GM13976 (cell line): ENCODE measurements at places on chromosomes 4 and X.

DNA sequence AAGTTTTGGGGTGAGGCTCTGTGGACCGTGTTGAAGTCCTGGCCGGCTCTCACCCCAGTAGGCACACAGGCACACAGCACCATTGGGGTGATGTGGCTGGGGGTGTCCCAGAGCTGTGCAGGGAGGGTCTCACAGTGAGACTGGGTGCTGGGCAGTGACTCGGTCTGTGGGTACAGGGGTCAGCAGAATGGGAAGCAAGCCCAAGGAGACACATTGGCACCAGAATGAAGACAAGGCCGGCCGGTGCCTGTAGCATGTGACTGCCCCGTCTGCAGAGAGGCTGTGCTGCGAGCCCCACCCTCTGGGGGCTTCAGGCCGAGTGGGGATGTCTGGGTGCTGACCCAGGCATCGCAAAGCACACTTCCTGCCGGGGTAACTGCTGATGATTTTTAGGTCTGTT lies 5.2 kb downstream of the MAEA start:
- no peak for DNase-seq

DNA sequence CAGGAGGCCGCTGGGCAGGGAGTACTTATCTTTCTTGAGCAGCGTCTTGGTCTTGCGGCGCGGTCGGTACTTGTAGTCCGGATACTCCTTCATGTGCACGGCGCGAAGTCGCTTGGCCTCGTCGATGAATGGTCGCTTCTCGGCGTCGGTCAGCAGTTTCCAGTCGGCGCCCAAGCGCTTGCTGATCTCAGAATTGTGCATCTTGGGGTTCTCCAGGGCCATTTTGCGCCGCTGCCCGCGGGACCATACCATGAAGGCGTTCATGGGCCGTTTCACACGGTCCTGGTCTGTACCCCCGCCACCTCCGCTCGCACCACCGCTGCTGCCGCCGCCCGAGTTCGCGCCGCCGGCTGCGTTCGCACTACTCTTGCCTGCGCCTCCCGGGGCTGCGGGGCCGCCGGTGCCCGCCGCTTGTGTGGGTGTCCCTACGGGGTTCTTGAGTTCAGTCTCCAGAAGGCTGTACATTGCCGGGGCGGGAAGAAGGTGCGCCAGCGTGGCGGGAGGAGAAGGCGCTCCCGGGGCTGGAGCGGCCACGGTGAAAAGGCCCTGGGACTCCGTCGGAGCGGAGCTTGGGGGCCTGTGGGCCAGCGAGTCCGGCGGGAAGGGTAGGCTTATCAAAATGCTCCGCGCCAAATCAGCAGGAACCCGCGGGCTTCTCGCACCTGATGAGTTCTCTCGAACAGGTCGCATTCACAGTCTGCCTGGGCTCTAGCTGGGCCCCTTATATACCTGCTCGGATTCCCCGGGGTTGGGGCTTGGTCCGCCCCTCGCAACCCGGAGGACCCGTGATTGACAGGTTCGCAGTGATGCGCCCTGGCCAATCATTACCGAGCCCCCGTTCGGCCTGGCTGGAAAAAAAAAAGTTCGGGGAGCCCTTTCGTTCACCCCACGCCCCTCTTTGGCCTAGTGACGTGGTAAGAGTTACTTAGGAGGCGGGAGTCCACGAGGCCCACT lies at the start of gene SOX3:
Gene SOX3, minus strand, starts transcription at position 699 of the 954 bp plus-strand sequence. Its CDS starts 9 bp downstream, at position 690.
- DNase-seq, result peak; percentile 10

DNA sequence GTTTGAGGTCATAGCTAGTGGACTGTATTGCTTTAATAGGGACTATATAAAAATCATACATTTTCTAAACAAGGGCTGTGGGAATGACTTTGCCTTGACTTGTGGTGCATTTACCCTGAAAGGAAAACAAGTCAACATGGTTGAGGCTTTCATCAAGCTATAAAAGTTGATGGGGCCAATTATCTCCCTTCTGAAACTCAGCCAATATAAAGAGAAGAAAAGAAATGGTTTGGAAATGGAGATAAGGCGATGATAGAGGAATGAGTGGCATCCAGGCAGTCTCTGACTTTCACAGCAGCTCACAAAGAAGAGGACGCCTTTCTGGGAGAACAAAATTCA lies 118.7 kb downstream of the SMARCA1 start:
- DNase-seq, result no peak

- DNase-seq, result no peak
These were observed 372.0 kb upstream of the GATB start for GRCh38 chr4:152132776-152133175.

DNA sequence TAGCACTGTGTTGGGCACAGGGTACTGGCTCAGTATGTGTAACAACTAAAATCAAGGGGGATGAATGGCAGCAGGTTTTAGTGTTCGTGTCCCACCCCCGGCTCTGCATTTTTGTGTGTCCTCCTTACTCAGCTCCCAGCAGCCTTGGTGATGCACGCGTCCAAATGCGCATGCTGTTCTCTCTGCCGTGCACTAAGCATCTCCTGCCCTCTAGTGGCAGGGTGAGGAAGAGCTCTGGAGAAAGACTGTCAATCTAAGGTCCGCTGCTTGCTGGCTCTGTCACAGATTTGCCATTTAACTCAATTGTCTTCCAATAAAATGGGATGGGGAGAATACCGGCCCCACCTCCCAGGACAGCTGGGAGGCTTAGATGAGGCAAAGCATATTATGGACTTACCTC lies 61.4 kb downstream of the WFS1 start:
- peak; percentile 67 for DNase-seq

- DNase-seq, result no peak
These were observed 51.3 kb upstream of the EGFL6 start for GRCh38 chrX:13518126-13518525.

DNA sequence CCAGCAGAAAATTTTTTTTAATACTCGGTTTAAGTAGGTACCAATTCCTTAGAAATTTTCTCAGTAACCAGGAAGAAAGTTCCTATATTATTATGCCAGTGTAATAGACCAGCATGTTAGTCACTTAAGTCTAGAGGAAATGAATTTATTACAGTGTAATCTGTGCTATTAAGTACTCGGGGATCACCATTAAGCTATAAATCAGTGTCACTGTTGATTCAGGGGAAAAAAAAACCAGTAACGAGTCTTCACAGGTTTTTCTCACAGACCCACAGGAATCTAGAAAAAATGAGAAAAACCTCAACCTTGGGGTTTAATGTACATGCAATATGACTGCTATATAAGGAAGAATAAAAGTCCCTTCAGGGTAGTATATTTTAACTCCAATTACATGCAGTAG lies 138.3 kb upstream of the IL1RAPL2 start:
- no peak for DNase-seq

- DNase-seq, result no peak
These were observed 952.3 kb downstream of the RPA4 start for GRCh38 chrX:97835969-97836368.

DNA sequence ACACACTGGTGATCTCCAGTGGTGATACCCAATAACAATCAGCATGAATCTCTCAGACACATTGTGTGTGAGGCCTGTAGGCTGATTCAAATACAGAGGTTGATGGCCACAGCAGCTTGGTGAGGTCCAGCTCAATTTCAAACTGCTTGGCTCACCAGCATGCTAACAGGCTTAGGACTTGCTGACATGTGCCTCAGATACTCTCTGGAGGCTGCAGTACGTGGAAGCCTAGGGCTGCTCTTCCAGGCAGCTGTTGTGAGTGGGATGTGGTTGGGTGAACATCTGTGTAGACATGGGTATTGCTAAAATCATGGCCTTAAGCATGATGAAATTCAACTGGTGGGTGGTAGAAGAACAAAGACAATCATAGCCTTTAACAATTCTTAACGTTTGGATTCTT lies 4.3 kb downstream of the CXCL9 start:
- no peak for DNase-seq

GRCh38 chr4:15322006-15322405 lies 105.8 kb upstream of the C1QTNF7 start:
- DNase-seq, result no peak

DNA sequence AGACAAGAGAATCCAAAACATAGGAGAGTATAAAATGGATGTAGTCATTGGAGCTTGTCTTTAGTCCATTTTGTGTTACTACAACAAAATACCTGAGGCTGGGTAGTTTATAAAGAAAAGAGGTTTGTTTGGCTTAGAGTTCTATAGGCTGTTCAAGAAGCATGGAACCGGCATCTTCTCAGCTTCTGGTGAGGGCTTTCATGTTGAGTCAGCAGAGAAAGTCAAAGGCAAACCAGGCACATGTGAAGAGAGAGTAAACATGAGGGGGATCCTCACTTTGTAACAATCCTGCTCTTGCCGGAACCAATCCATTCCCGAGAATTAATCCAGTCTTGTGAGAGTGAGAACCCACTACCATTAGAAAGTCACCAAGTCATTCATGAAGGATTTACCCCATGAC lies 8.1 kb upstream of the HCCS start:
- DNase-seq, result no peak

- DNase-seq, result no peak
These were observed 224.8 kb downstream of the CFAP299 start for GRCh38 chr4:80560337-80560736.

DNA sequence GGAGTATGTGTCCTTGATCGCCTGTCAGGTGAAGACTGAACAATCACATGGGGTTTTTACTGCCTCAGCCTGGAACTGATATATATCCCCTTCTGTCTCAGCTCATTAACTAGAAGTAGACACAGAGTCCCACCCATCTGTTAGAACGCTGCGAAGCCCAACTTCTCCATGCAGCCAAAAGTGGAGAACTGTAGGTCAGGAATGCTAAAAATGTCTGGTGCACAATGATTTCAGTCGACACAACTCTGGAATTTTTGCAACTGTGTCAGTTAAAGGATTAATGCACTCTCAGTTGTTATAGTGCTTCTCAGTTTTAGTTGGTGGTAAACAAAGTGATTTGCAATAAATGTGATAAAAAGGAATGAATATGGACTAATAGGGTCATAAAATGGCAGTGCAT lies 287.2 kb downstream of the INPP4B start:
- no peak for DNase-seq

- no peak for DNase-seq
These were observed 44.8 kb downstream of the SMARCA1 start for GRCh38 chrX:129478516-129478915.

DNA sequence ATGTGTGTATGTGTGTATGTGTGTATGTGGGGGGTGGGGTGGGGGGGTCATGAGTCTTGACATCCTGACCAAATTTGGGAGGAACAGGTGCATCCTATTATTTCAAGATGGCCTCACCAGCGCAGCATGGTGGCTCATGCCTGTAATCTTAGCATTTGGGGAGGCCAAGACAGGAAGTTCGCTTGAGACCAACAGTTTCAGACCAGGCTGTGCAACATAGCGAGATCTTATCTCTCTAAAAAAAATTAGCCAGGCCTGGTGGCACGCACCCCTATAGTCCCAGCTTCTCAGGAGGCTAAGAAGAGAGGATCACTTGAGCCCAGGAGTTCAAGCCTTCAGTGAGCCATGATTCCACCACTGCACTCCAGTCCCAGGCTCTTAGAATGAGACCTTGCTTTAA lies 47.0 kb upstream of the DHRSX start:
- DNase-seq, result no peak

DNA sequence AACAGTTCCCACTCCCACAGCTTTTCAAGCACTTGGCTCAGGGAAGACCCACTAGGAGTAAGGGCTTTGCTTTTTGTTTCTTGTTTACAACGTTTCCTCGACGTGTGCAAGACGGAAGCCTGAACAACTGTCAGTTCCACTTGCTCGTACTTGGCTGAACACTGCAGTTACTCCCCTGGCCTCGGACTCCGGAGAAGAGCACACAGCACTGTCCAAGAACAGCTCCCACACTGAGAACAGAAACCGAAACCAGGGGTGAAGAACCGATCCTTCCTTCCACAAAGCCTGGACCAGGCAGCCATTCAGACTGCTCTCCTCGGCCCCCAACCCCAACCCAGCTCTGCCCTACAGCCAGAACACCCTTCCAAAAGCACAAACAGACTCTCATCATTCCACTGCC lies 25.5 kb downstream of the IRF2 start:
- DNase-seq, result peak; percentile 48

DNA sequence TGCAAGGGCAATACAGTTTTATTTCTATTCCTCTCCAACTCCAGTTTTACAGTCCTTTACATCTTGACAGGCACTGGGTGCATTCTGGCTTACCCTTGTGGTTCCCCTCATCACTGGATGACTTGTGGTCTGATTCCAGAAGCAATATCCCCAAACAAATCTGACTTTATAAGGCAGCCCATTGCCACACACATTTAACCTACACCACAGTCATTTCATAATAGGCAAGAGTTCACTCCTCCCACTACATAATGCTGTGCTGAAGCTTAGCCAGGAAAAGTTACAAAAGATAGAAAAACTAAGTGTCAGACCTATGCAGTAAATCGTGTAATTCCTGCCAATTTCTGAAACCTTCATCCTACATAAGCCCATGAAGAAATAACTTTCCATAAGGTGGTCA lies 82.9 kb upstream of the MID1IP1 start:
- DNase-seq, result no peak

- DNase-seq, result no peak
These were observed 350.4 kb downstream of the SPRY1 start for GRCh38 chr4:123747016-123747415.

DNA sequence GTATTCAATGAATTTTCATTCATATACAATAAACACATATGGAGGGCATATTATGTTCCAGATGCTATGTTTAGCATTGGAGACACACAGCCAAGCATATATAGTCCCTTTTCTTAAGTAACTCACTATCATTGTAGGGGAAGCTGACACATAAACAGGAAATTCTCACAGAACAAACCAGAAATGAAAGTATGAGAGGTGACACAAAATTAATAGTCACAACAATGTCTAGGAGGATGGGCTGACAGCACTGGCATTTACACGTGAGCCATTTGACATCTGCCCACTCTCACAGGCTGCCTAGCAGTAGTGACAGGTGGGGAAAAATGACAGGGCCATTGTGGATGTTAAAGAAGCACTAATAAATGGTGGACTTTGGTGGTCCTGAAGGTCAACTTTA lies 2.6 kb upstream of the CNOT6L start:
- no peak for DNase-seq

- DNase-seq, result no peak
These were observed 40.5 kb downstream of the HAND2 start for GRCh38 chr4:173489514-173489913.

DNA sequence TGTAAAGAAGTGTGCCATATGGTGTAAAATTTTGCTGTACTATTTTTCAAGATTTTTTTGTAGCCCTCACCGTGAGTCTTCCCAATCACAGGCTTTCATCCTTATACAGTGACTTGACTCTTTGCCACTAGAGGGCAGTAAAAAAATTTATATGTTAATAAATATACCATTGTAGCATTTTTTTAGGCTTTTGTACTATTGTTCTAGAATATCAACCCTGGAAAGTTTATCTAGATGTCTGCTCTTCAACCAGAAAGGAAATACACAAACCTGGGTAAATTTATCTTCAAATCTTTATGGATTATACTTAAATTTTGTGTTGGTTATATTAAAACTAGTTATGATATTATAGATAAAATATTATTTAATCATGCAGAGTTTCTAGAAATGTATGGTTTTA lies 235.3 kb downstream of the TENM3 start:
- DNase-seq, result peak; percentile 48

GRCh38 chrX:38041237-38041636 lies 34.9 kb downstream of the SYTL5 start:
- DNase-seq, result no peak
